ENCODE measurements at places on chromosomes 7 and 10. TPM values are rescaled to one million over a fixed set of nuclear protein-coding genes. Genes with fewer than 3 reads are reported as not detected.

Gene CLEC5A
- not detected for total RNA-seq

Gene GTF2IRD1
- 0.96 TPM for total RNA-seq

Gene STAMBPL1
- 37.5 TPM for total RNA-seq

Gene CNNM1
- total RNA-seq: 0.20 TPM

Gene TMEM236
- 0.05 TPM for total RNA-seq

Gene CNPY1
- total RNA-seq: not detected

Gene ELMO1
- total RNA-seq: 113 TPM

Gene DDX21
- total RNA-seq: 278 TPM

Gene BAG3
- total RNA-seq: 30.4 TPM

Gene STEAP2
- not detected for total RNA-seq

Gene PTF1A
- not detected for total RNA-seq

Gene GRM3
- not detected for total RNA-seq

Gene ABCB4
- total RNA-seq: not detected

Gene HOGA1
- not detected for total RNA-seq

Gene GPR26
- total RNA-seq: not detected

Gene TAS2R60
- total RNA-seq: not detected

Gene LAMB4
- not detected for total RNA-seq

Gene SPDYE2
- total RNA-seq: not detected

Gene TACC2
- total RNA-seq: not detected

Gene MRPS24
- total RNA-seq: 118 TPM

Gene PSPH
- total RNA-seq: 19.3 TPM

Gene KIF5B
- 83.4 TPM for total RNA-seq

Gene TCF7L2
- total RNA-seq: 0.32 TPM

Gene CYP3A4
- not detected for total RNA-seq

Gene TMEM196
- total RNA-seq: not detected

Gene FGFR2
- total RNA-seq: not detected

Gene CDC123
- total RNA-seq: 191 TPM

Gene DYDC2
- not detected for total RNA-seq

Gene GNAT3
- total RNA-seq: not detected

Gene CRYGN
- total RNA-seq: 0.22 TPM

Gene PRPS1L1
- total RNA-seq: not detected

Gene LEP
- not detected for total RNA-seq

Gene SDHAF3
- 24.1 TPM for total RNA-seq

Gene PTPRN2
- 0.47 TPM for total RNA-seq

Gene SPDYE8
- total RNA-seq: not detected

Gene SFTPA1
- total RNA-seq: not detected

Gene TMEM273
- total RNA-seq: 16.2 TPM

Gene OR9A2
- not detected for total RNA-seq

Gene ODAD2
- total RNA-seq: not detected

Gene TM9SF3
- total RNA-seq: 81.7 TPM

Gene FGF8
- not detected for total RNA-seq

Gene NKX6-2
- not detected for total RNA-seq

Gene RAB19
- 23.9 TPM for total RNA-seq

Gene OR2A14
- total RNA-seq: not detected

Gene GIMAP6
- total RNA-seq: 38.7 TPM

Gene CCNJ
- total RNA-seq: 9.7 TPM

Gene CASTOR2
- 6.4 TPM for total RNA-seq

Gene SAMD9
- total RNA-seq: 11.8 TPM

Gene ITPRID1
- total RNA-seq: not detected

Gene ELOVL3
- total RNA-seq: not detected

Gene OPN1SW
- not detected for total RNA-seq

Measured in activated T-helper 1 cell treated with anti-CD3 and anti-CD28 coated beads, Interleukin-12 subunit alpha, Interleukin-12 subunit beta, Interleukin-2, Interleukin-4 antibody, amounts not matched to agents 30 ng/mL and 10 ng/mL and 1 ng/mL, durations not matched to agents 14 hours and 24 hours and 36 hours (primary cell).